Caco-2 (cell line): ENCODE measurements at places on chromosomes 3 and 15. TPM values are rescaled to one million over a fixed set of nuclear protein-coding genes. Genes with fewer than 3 reads are reported as not detected.

GRCh38 chr3:146476094-146476740 is 6.9 kb upstream of the PLSCR2 start:
- DNase-seq: no peak

DNA sequence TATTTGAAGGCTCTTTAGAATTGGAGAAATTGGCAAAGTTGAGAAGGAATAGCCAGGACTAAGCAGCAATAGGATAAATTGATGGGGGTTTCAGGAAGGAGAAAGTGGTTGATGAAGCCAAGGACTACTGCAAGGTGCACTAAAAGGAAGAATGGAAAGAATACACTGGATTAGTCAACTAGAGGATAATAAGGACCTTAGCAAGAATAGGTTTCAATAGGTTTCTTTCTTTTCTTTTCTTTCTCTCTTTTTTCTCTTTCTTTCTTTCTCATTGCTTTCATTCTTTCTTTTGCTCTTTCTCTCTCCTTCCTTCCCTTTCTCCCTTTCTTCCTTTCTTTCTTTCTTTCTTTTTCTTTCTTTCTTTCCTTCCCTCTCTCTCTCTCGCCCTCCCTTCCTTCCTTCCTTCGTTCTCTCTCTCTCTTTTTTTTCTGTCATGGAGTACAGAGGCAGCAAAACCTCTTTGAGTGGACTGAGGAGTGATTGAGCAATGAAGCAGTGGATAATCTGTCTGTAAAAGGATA is 234.4 kb upstream of the TMC3 start:
- no peak for DNase-seq

GRCh38 chr3:64384561-64384960 is 159.3 kb upstream of the PRICKLE2 start:
- DNase-seq: no peak

The WDR93 gene
- 0.16 TPM in 1 of 2 replicates, not detected in the other for total RNA-seq

The DUT gene
- total RNA-seq: 82.4 and 84.1 TPM in 2 replicates

DNA sequence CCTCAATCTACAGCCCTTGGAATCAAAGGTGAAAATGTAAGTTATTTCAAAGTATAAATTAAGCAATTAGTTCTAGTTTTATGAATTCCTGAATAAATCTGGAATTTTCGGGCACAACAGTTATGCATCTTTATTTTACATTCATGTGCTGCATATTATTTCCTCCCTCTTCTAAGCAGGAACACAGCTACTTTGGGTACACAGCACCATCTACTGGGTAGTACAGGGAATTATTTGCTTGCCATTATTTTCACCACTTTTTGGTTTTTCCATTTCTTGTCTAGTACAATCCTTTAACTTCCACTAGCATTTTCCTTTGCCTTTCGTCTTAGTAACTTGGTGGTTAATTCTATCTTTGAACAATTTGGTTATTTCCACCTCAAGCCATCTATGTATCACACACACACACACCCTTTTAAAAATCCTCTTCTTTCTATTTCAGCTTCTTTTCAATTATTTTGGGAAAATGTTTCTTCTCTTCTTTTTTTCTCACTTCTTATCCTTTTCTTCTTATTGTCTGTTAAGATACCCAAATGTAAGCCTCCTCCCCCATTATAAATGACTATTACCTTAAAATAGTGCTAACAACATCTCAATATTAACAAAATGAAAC is 451.0 kb downstream of the MFSD1 start:
- no peak for DNase-seq

DNA sequence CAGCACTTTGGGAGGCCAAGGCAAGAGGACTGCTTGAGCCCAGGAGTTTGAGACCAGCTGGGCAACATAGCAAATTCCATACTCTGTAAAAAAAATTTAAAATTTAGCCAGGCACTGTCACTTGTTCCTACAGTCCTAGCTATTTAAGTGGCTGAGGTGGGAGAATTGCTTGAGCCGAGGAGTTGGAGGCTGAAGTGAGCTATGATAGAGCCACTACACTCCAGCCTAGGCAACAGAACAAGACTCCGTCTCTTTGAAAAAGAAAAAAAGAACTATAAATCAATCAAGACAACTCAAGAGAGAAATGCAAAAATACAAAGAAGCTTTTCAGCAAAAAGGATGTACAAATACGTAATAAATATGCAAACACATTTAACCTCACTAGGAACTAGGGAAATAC is 78.8 kb downstream of the TJP1 start:
- DNase-seq: no peak

The CLDN1 gene
- total RNA-seq: 38.9 and 39.3 TPM in 2 replicates

The MOBP gene
- 0.27 and 0.60 TPM in 2 replicates for total RNA-seq

DNA sequence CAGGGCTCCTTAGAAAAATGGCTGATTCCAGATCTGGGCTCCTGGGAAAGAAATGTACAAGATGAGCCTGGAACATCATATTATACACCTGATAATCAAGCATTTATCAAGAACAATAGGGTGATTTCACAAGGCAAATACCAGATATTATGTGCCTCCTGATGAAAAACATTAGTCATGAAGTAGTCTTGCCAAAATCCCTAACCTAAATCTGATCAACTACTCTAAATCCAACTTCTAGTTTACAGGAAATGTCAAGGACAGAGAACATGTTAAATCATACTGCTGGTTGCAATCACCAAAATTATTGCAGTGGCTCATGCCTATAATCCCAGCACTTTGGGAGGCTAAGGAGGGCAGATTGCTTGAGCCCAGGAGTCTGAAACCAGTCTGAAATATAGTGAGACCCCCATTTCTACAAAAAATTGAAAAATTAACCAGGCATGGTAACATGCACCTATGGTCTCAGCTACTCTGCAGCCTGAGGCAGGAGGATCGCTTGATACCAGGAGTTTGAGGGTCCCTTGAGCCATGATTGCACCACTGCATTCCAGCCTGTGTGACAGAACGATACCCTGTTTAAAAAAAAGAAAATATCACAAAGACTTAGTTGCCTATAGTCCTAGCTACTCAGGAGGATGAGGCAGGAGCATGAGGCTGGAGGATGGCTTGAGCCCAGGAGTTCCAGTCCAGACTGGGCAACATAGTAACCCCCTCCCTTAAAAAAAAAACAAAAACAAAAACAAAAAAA is 34.9 kb upstream of the ATP13A3 start:
- DNase-seq: no peak

The MUSTN1 gene
- 1.8 TPM in 1 of 2 replicates, not detected in the other for total RNA-seq

DNA sequence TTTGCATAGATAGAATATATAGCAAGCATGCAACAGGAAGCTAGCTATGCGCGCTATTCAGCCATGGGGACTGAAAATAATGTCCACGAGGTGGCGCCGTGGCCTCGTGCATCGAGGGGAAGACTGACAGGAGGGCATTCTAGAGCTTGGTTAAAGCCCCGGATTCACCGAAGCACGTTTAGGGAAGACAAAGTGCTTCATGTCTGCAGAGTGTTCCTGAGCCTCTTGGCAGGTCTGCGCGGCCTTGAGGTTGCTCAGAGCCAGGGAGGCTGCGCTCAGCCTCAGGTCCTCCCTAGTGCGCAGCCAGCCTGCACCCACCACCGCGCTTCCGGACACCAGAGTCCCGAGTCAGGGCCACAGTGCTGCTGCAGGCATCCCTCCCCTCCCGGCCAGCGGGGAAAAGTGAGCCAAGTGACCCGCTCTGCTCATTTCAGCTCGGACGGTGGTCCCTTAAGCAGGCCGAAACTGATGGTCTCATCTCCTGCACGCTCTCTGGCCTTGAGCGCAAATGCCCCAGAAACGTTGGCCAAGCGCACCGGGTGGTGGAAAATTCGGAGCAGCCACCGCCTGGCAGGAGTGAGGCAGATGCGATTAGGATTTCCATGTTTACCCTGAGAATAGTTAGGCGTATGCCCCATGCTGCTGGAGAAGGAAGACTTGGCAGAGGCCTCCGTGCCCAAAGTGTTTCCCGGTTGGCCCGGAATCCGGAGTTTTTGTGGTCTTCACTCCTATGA is 24.8 kb downstream of the GABRA5 start:
- peak; percentile 63 for DNase-seq

DNA sequence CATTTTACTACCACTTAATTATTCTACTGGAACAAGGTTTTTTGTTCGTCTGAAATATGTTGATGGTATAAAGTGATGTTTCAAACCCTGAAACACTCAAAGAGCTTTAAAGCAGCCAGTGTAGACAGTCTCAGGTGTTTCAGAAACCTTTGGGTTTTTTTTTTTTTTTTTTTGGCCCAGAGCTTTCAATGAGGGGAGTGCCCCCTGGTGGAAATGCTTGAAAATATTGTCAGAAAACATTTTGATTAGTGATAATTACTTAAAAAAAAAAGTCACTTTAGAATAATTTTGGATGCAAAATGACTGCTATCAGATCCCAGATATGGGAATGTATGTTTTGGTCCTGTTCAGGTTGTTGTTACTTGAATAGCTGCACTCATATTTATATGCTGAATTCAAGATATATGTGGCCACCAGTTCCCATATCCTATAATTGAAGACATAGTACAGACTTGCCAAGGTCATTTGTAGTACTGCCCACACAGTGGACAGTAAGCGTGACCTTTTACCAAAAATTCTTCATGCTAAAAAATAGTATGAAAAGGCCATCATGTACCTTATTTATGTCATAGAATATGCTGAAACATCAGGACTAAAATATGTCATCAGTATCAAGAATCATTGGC is 35.9 kb downstream of the SATB1 start:
- DNase-seq: peak; percentile 43

DNA sequence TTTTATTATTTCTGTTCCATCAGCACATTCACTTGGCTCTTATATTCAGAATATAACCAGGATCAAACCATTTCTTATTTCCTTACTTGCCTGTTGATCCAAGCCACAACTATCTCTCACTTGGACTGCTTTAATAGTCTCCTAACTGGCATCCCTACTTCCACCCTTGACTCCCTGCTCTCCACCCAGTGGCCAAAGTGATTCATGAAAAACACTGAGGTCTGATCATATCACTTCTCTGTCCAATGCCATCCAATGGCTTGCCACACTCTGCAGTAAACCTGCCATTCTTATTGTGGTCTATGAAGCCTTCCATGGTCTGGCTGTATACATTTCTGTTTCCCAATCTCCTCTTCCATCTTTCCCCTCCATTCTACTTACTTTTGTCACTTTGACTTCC is 576.1 kb downstream of the PDCD6IP start:
- DNase-seq: no peak

The UBA3 gene
- 45.7 and 49.6 TPM in 2 replicates for total RNA-seq

DNA sequence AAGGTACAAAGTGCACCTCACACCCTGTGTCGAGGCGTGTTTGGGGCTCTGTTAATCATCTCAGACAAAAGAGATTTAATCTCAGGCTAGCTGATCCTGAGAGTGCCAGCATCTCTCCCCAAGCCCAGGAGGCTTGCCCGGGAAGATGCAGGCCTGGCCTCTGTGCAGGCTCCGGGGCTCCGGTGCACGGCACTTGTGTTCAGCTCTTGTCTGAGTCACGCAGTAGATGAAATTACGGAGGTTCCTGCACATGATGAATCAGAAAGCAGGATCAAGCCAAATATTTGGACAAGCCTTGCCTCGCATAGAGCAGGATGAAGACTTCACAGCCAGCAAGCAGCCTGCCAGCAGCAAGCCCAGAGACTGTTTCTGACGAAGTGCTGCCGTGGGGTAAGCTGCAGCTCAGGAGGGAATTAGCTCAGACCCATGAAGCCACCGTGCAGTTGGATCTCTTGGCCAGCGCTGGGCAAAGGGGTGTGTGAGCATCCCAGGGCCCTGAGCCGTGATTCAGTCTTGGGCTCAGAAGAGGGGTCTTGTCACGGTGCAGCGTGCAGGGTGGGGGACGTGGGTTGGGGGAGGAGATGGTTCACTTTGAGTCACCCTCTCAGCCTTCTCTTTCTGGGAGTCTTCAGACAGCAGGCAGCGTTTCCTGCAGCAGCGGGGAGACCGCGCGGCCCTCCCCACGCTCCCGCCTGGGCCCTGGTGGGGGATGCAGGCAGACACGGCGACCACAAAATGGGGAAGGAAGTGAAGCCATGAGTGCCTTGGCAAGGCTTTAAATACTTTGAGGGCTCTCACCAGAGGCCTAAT is 89.2 kb upstream of the MEF2A start:
- DNase-seq: no peak

DNA sequence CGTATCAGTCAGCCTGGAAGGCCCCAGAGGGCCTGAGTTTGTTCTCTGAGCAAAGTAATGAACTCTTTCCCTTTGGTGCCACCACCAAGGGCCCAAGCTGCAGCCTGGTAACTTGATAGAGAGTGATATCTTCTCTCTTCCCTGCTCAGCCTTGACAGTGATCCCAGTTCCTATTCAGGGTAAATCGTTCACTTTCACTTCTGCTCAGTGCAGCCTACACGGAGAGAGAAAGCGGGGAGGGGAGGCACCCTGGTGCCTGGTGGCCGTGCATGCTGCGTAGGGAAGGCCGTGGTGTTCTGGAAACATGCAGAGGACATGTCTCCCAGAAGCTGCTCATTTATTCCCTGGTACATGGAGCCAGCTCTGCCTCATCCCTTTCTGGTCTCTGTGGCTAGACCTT is 54.9 kb downstream of the KIF9 start:
- DNase-seq: no peak
